Cerebellum (tissue), 4 donors: ENCODE measurements at places on chromosomes 12 and 14. TPM values are rescaled to one million over a fixed set of nuclear protein-coding genes. Genes with fewer than 3 reads are reported as not detected.

- no peak for DNase-seq
These were observed 612 bp downstream of the VPS37B start for GRCh38 chr12:122895320-122895703.

GRCh38 chr12:100031836-100032235 lies 47.1 kb upstream of the ANKS1B start:
- no peak for DNase-seq

DNA sequence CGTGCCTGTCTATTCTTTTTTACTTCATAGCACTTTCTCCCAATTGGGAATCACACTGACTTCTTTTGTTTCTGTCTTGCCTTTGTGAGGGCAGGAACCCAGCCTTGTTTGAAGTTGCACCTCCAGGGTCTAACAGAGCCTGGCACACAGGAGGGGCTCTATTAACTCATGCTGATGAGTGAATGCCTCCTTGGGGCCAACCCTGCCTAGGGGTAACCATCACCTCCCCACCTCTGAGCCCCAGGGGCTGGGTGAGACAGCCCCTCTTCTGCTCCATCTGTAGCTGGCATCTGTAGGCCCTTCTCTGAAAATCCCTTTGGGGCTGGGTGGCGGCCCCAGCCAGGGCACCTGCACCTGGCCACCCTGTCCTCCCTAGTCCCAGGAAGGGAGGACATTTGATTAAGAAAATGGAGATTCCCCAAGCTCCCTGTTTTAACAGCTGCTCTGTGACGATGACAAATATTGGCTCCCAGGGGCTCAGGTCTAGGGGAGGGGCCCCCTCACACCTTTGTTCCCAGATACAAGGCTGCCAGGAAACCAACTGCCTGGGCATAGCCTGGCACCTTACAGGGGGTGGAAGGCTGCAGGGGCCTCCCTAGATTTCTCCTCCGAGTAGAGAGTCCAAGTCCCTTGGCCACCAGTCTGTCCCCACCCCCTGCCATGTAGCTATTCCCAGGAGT lies 11.8 kb downstream of the TAMALIN start:
- no peak for DNase-seq

GRCh38 chr12:12620730-12621315 lies 9.1 kb downstream of the CREBL2 start:
- peak; percentile 75 for DNase-seq

DNA sequence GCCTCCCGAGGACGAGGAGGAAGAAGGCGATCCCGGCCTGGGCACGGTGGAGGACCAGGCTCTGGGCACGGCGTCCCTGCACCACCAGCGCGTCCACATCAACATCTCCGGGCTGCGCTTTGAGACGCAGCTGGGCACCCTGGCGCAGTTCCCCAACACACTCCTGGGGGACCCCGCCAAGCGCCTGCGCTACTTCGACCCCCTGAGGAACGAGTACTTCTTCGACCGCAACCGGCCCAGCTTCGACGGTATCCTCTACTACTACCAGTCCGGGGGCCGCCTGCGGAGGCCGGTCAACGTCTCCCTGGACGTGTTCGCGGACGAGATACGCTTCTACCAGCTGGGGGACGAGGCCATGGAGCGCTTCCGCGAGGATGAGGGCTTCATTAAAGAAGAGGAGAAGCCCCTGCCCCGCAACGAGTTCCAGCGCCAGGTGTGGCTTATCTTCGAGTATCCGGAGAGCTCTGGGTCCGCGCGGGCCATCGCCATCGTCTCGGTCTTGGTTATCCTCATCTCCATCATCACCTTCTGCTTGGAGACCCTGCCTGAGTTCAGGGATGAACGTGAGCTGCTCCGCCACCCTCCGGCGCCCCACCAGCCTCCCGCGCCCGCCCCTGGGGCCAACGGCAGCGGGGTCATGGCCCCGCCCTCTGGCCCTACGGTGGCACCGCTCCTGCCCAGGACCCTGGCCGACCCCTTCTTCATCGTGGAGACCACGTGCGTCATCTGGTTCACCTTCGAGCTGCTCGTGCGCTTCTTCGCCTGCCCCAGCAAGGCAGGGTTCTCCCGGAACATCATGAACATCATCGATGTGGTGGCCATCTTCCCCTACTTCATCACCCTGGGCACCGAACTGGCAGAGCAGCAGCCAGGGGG lies 979 bp downstream of the KCNA5 start:
- DNase-seq, result no peak

DNA sequence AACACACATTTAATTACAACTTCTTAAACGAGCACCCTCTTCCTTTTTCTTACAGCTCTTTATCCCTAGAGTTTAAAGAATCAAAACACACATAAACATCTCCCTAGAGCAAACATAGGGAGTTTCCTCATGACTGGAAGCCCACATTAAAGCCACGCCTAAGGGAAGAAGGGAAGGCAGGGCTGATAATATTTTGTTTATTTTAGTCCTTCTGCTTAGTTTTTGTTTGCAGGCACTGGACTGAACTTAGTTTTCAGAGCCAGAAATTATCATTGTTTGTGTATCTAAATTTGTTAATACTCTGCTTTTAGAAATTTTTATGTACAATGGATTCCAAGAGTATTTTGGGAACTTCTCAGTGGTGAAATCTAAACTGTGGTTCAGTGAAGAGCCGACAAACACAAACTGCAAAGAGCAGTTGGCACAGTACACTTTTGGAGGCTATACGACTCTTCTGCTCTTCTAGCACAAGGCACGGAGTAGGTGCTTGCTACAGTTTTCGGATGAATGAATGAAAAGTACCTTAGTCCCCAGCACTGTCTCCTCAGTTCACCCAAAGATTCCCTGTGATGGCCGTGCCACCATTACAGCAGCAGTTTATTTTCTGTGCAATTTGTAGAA lies 17.6 kb upstream of the AMIGO2 start:
- no peak for DNase-seq

DNA sequence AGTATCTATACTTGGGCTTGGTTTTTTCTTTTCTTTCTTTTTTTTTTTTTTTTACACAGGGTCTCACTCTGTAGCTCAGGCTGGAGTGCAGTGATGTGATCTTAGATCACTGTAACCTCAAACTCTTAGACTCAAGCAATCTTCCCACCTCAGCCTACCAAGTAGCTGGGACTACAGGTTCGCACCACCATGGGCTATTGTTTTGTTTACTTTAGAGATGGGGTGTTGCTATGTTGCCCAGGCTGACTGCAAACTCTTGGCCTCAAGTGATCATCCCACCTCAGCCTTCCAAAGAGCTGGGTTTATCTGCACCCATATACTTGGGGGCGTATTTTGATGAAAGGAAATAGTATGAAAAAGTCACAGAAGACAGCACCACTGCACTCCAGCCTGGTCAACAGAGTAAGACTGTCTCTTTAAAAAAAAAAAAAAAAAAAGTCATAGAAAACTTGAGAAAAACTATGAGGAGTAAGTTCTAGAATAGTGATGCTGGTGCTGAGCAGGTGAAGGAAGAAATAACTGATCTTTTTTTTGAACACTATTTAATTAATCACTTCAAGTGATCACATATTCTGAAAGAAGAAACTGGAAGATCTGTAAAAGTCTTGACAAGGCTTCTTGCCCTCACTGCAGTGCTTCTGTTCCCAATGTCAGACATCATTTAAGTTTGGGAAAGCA lies 53.8 kb upstream of the NPFF start:
- DNase-seq, result no peak

SOAT2 gene
- total RNA-seq, result 0.27 TPM

PRB2 gene
- total RNA-seq, result not detected

CFAP54 gene
- total RNA-seq, result 21.2 TPM

ARG2 gene
- total RNA-seq, result 29.9 TPM

STAC3 gene
- 0.54 TPM for total RNA-seq
